ENCODE measurements at places on chromosomes 4 and X. TPM values are rescaled to one million over a fixed set of nuclear protein-coding genes. Genes with fewer than 3 reads are reported as not detected.

The IQSEC2 gene
- 12.2 TPM for total RNA-seq

The OTC gene
- total RNA-seq, result not detected

The MAGEC3 gene
- 9.5 TPM for total RNA-seq

The RENBP gene
- total RNA-seq, result 11.2 TPM

The NPY1R gene
- 112 TPM for total RNA-seq

The SPANXA1 gene
- total RNA-seq, result 1.4 TPM

The COL4A5 gene
- 53.5 TPM for total RNA-seq

The IGSF1 gene
- 1.2 TPM for total RNA-seq

The PASD1 gene
- total RNA-seq, result not detected

The GAGE13 gene
- total RNA-seq, result not detected

The SCD5 gene
- 7.3 TPM for total RNA-seq

The YY2 gene
- 1.5 TPM for total RNA-seq

The TLR2 gene
- total RNA-seq, result 77.7 TPM

The SULT1E1 gene
- total RNA-seq, result 0.54 TPM

The GPRASP1 gene
- total RNA-seq, result 36.3 TPM

The SLC4A4 gene
- total RNA-seq, result 1.8 TPM

The WNK3 gene
- total RNA-seq, result 2.8 TPM

The GPRASP2 gene
- total RNA-seq, result 4.7 TPM

The STARD8 gene
- 19.8 TPM for total RNA-seq

The CISD2 gene
- 10.2 TPM for total RNA-seq

The NKX1-1 gene
- total RNA-seq, result not detected

The SUPT20HL1 gene
- total RNA-seq, result not detected

The WDR17 gene
- total RNA-seq, result 5.3 TPM

The GSTCD gene
- 6.6 TPM for total RNA-seq

The HS3ST1 gene
- total RNA-seq, result 0.14 TPM

The GC gene
- not detected for total RNA-seq

The ODAPH gene
- not detected for total RNA-seq

The ZCCHC18 gene
- 3.9 TPM for total RNA-seq

The NPY5R gene
- 5.3 TPM for total RNA-seq

The UGT2B15 gene
- not detected for total RNA-seq

The PRRG3 gene
- 0.14 TPM for total RNA-seq

The PACRGL gene
- 53.6 TPM for total RNA-seq

The CXCL10 gene
- 16.2 TPM for total RNA-seq

The TCEAL6 gene
- total RNA-seq, result not detected
